ENCODE measurements at places on chromosomes 5 and 9. TPM values are rescaled to one million over a fixed set of nuclear protein-coding genes. Genes with fewer than 3 reads are reported as not detected.

Gene BARHL1
- not detected for total RNA-seq

Gene TEX53
- not detected for total RNA-seq

Gene MEF2C
- total RNA-seq: 73.7 TPM

Gene ARHGEF37
- total RNA-seq: 3.2 TPM

Gene GGTA1
- total RNA-seq: 7.7 TPM

Gene FAF2
- 29.0 TPM for total RNA-seq

Gene PLAC8L1
- total RNA-seq: 0.56 TPM

Gene ADAMTS13
- 0.96 TPM for total RNA-seq

Gene SPATA6L
- 1.6 TPM for total RNA-seq

- H3K4me3 ChIP-seq: no peak overlapping the region
- no peak overlapping the region for H3K27ac ChIP-seq
- H3K4me1 ChIP-seq: no peaks in the 10 kb centered on the region
- DNase-seq: no peak
Observed at GRCh38 chr5:135154197-135154596, 120.2 kb upstream of the PITX1 start.

- H3K36me3 ChIP-seq: no peaks in the 10 kb centered on the region
- DNase-seq: no peak
- no peak overlapping the region for H3K27ac ChIP-seq
- H3K4me1 ChIP-seq: no peaks in the 10 kb centered on the region
- no peaks in the 10 kb centered on the region for H3K27me3 ChIP-seq
Observed at GRCh38 chr5:74693191-74693590, 8.2 kb downstream of the HEXB start.

GRCh38 chr5:94745786-94746730 lies 127.6 kb downstream of the SLF1 start:
- H3K36me3 ChIP-seq: no peaks in the 10 kb centered on the region
- H3K27ac ChIP-seq: no peak overlapping the region
- no peaks in the 10 kb centered on the region for H3K4me1 ChIP-seq
- no peak for DNase-seq

GRCh38 chr5:119287547-119288111 lies 68.2 kb upstream of the TNFAIP8 start:
- no peaks in the 10 kb centered on the region for H3K36me3 ChIP-seq
- no peak for DNase-seq
- no peak overlapping the region for H3K27ac ChIP-seq

DNA sequence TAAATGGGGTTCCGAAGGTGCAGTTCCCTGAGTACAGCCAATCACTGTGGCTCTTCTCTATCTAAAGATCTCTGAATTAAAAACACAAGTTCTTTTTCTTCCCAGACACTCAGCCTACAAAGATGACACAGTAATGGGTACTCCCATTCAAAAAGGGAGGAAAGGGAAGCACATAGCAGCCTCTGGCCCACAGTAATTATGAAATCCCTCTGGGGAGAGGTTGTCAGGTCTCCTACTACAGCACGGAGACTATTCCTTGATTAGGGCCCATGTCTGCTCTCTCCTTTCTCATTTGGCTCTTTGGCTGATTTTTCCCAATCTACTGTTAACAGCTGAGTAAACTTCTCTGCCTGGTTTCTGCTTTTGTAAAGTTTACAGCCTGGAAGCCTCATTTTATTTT lies 62.0 kb upstream of the RANBP3L start:
- H3K27me3 ChIP-seq: no peaks in the 10 kb centered on the region
- H3K27ac ChIP-seq: no peak overlapping the region
- DNase-seq: no peak
- no peaks in the 10 kb centered on the region for H3K36me3 ChIP-seq
- H3K4me1 ChIP-seq: peaks cover 16% of the 10 kb centered on the region

- no peak for DNase-seq
- no peaks in the 10 kb centered on the region for H3K27me3 ChIP-seq
- H3K4me1 ChIP-seq: no peaks in the 10 kb centered on the region
- no peak overlapping the region for H3K27ac ChIP-seq
- H3K4me3 ChIP-seq: no peak overlapping the region
Observed at GRCh38 chr5:170393235-170393634, 4.1 kb upstream of the KCNMB1 start.

DNA sequence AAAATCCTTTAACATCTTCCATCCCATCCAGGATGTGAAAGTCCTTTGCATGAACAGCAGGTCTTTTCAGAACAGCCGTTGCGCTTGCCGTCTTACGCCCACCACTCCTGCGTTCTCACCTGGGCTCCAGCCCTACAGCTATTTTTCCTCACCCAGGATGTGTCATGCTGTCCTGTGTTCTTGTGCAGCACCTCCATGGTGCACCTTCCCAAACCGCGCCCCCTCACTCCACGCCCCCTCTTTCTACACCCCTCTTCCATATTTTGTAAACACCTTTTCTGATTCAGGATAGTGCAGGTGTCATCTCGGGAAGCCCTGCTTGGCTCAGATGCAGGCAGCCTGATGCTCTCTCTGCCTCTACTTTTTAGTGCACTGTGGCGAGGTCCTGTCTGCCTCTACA lies 18.4 kb downstream of the CAMK4 start:
- no peaks in the 10 kb centered on the region for H3K27me3 ChIP-seq
- no peaks in the 10 kb centered on the region for H3K4me1 ChIP-seq
- no peak overlapping the region for H3K27ac ChIP-seq
- DNase-seq: no peak

- peak; percentile 46 for DNase-seq
- H3K4me1 ChIP-seq: peaks cover 59% of the 10 kb centered on the region
- H3K27me3 ChIP-seq: no peaks in the 10 kb centered on the region
- H3K36me3 ChIP-seq: no peaks in the 10 kb centered on the region
- H3K4me3 ChIP-seq: peak overlapping the region; percentile 63
Observed at GRCh38 chr5:77774981-77775789, 954 bp downstream of the TBCA start.

DNA sequence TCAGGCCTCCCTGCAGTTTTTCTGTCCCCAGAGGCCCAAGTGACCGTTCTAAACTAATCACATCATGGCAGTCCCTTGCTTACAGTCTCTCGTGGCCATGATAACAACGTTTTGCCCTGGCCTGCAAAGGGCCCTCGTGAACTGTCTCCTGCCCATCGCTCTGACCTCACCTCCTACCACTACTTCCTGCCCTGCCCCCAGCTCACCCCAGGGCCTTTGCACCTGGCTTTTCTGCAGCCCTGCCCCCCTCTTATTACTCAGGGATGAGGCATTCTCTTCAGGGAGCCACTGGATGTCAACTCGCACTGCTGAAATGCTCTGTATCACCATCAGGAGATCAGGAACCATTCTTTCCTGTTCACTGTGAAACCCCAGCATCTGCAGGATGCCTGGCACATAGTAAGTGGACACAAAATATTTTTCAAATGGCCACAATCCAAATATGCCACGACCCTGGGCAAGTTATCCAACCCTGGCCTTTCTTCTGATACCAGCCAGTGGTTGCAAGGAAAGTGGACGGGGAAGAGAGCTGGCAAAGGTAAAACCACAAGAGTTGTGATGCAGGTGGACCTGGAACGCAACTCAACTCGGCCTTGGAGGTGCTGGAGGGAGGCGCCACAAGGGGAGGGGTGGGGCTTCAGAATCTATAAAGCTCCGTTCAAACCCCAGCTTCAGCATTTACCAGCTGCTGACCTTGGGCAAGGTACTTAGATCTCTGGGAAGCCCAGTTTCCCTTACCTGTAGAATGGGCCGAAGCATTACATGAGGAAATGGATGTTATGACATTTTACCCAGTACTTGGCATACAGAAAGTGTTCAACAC lies 1.7 kb downstream of the SNCB start:
- DNase-seq: no peak
- H3K27ac ChIP-seq: no peak overlapping the region
- no peaks in the 10 kb centered on the region for H3K36me3 ChIP-seq
- no peak overlapping the region for H3K4me3 ChIP-seq
- H3K27me3 ChIP-seq: peaks cover 35% of the 10 kb centered on the region

DNA sequence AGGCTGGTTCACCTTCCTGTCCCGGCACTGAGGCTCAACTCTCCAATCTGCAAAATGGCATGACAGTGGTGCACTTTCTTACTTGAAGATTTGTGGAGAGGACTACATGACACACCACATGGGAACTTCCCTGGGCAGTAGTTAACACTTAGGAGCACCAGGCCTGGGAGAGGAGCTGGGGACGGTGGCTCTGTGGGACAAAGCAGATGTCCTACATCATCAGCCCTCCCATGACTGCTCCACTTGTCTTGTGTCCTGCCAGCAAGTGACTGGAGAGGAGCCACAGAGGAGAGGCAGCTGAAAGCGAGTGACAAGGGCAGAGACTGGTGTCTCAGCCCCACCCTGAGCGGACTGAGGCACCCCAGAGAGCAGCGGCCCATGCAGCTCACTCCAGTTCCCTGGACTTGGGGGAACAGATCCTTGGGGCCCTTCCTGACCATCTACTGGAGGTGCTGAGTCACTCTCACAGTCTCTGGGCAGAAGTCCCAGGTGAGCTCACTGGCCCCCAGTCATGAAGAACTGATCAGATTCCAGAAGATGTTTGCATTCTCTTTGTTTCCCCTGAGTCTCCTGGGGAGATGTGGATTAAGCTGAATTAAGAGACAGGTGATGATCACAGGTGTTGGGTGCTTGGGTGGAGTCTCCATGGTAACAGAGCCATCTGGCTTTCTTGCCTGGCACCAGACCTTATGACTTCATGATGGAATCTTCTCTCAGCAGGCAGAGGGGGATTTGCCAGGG lies 13.2 kb upstream of the SLC25A48 start:
- H3K36me3 ChIP-seq: no peaks in the 10 kb centered on the region
- no peak overlapping the region for H3K27ac ChIP-seq
- H3K27me3 ChIP-seq: no peaks in the 10 kb centered on the region
- H3K4me3 ChIP-seq: no peak overlapping the region

GRCh38 chr5:19104948-19105347 lies 883.1 kb downstream of the CDH18 start:
- H3K4me1 ChIP-seq: no peaks in the 10 kb centered on the region
- no peak overlapping the region for H3K27ac ChIP-seq
- H3K27me3 ChIP-seq: no peaks in the 10 kb centered on the region
- H3K4me3 ChIP-seq: no peak overlapping the region

GRCh38 chr9:107472581-107473340 lies 16.8 kb downstream of the KLF4 start:
- H3K36me3 ChIP-seq: no peaks in the 10 kb centered on the region
- no peak overlapping the region for H3K27ac ChIP-seq
- no peaks in the 10 kb centered on the region for H3K4me1 ChIP-seq
- H3K27me3 ChIP-seq: no peaks in the 10 kb centered on the region
- no peak for DNase-seq
- H3K4me3 ChIP-seq: no peak overlapping the region

DNA sequence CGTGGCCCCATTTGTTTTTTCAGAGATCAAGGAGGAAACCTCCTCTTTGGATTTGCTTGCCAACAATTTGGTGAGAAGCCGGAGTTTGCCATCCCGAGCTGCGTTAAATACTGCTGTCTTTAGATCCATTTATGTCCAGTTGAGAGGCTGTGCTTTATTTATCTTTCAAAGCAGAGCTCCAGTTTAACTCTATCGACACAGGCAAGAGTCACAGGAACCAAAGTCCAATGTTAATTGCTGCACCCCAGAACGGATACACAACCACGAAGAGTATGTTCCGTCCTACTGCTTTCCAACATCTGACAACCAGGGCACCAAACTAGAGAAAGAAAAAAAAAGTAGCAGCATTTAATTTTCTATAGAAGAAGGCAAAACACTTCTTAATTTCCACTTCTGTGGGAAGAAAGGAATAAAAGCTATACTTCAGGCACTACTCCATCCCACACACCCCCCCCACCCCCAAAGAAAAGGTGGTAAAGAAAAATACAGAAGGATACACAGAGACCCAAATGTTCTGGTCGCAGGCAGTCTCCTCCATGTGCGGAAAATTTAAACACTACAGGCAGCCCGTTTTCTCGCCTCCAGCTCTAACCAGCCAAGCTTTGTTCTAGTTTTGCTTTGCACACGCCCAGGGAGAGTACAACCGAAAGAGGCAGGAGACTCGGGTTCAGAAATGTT lies 1.1 kb downstream of the FEM1C start:
- peak; percentile 10 for DNase-seq
- H3K4me1 ChIP-seq: peaks cover 18% of the 10 kb centered on the region
- H3K27me3 ChIP-seq: no peaks in the 10 kb centered on the region

GRCh38 chr5:119354537-119355243 lies 1.1 kb upstream of the TNFAIP8 start:
- no peaks in the 10 kb centered on the region for H3K36me3 ChIP-seq
- no peak overlapping the region for H3K4me3 ChIP-seq
- DNase-seq: no peak

DNA sequence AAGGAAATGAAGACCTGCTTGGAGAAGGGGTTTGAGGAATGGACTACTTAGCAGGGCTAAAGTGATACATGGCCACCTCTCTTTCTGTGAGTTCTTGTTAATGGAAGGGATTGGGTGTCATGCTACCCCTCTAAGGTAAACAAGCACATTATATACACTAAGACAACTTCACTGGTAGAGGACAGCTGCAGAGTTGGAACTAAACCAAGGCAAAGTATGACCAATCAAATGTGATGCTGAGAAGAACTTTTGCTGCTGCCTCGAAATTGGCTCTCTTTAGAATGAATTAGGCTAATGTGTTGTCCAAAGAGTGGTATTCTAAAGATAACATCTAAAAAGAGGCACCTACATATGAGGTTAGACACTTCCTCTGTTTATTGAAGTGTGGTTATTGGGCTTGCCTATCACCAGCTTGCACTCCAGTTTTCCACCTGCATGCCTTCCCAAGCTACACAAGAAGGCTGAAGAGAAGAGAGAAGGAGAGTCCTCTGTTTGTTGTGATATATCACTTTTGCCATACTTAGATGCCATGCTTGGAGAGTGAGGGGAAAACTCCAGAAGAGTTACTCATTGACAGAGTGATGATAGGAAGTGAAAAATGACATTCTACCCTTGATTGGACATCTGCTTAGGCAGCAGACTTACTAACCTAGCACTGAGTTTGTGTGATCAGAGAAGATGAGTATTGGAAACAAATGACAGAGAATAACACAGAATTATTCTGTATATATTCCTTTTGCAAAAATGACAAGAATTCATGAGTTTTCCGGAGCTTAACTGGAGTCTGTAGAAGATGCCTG lies 536.1 kb downstream of the ZNF608 start:
- no peaks in the 10 kb centered on the region for H3K4me1 ChIP-seq
- H3K27me3 ChIP-seq: no peaks in the 10 kb centered on the region
- H3K27ac ChIP-seq: no peak overlapping the region
- no peak for DNase-seq
